ENCODE measurements at places on chromosomes 7 and 10.

DNA sequence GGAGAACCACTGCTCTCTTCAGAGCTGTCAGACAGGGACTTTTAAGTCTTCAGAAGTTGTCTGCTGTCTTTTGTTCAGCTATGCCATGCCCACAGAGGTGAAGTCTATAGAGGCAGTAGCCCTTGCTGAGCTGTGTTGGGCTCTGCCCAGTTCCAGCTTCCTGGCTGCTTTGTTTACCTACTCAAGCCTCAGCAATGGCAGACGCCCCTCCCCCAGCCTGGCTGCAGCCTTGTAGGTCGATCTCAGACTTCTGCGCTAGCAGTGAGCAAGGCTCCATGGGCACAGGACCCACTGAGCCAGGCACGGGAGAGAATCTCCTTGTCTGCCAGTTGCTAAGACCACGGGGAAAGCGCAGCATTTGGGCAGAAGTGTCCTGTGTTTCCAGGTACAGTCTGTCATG lies 12.1 kb upstream of the CPA2 start:
- DNase-seq, result no peak

DNA sequence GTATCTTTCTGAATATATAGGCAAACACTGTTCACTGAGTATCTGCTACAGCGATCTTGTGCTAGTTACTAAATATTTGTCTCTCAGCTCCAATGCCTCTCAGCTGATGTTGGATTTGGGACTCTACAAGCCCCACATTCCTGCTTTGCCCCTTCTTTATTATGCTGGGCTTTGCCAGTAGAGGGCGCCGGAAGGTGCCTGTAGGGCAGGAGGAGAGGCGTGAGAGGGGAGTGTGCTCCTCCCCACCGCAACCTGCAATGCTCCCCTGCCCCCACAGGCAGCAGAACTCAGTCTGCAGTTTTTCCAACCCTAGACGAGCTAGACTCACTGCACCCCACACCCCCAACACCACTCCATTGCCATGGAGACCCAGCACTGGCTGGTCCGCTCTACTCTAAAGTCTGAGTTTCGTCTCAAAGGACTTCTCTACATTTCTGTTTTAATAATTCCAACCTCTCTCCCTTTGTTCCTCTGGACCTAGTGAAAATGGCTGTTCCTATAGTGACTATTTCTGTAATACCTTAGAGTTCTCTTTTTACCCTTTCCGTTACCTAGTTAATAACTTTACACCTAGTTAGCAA lies 337.6 kb downstream of the CCSER2 start:
- DNase-seq, result peak; percentile 18

DNA sequence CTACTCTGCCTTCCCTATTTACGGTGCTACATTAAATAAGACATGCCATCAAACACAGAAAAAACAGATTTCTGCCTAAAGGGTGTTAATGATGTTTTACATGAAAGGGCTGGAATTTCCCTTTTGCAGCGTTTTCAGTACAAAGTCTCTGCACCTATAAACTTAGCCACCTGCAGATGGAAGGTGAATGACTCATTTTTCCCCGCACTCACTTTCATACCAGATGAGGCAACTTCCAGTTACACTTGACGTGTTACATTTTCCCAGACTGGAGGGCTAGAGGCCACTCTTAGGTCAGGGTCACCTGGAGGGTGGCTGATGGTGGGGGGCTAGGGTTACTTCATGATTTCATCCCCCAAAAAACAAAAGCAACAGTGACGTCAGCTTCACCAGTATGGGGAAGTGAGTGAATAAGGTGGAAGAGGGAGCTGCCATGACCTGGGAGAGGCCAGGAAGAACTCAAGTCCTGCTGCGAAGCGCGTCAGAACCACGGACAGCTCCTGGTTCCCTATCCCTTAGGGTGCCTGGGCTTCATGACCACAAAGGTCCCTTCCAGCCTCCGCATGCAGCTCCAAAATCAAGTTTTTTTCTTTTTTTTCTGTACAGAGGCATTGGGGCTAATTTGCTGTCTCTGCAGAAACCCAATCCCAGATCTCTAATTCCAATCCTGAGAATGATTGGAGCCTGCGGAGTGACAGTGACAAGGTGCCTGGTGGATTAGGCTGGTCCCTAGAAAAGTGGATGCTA lies 94.0 kb downstream of the ADARB2 start:
- DNase-seq, result peak; percentile 46

- no peak for DNase-seq
These were observed 83.2 kb downstream of the FOXL3 start for GRCh38 chr7:372932-373791.

GRCh38 chr10:43427166-43427825 lies 9.6 kb upstream of the ZNF487 start:
- no peak for DNase-seq

DNA sequence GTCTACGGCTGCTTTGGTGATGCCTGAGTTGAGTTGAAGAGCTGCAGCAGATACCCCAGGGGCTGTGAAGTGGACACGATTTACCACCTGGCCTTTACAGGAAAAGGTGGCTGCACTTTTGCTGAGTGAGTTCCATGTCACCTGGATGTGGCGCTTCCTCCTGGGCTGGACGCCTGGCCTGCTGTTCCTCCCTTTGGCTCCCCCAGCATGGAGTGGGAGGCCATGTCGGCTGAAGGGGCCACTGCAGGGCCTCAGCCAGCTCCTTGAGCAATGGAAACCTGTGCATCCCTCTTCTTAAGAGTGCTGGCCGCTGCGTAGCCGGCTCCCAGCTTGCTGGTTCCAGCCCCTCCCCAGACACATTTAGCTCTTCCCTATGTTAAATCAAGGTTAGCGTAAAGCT lies 221.0 kb downstream of the GLRX3 start:
- no peak for DNase-seq

- DNase-seq, result no peak
These were observed 225.7 kb downstream of the VTI1A start for GRCh38 chr10:112672706-112673105.

- DNase-seq, result no peak
These were observed 19.3 kb downstream of the SPAG6 start for GRCh38 chr10:22364407-22365140.

- no peak for DNase-seq
These were observed 10.8 kb downstream of the TOMM7 start for GRCh38 chr7:22811746-22812280.
